ENCODE measurements at places on chromosomes 7 and 10.
A peak's percentile ranks its signal among the peaks of the same experiment; 100 is the strongest.

GRCh38 chr10:17023386-17024298, 106.0 kb downstream of the CUBN start:
- DNase-seq, result peak; percentile 99

DNA sequence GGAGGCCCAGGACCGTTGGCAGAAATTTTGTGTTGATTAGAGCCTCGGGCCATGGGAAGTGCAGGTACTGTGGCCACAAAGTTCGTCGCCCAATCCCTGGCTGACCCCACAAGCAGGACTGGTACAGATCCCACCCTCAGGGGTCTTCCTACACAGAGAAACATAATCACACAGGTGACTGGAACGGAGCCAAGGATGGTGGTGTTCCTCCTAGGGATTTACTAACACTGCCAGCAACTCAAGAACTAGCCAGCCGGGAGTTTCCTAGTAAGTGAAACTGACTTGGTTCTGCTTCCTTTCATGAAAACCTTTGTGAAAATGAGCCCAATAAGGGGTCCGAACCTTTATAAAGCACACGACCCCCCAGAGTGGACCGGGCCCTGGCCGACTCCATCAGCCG, 5.7 kb downstream of the CUX1 start:
- no peak for DNase-seq

DNA sequence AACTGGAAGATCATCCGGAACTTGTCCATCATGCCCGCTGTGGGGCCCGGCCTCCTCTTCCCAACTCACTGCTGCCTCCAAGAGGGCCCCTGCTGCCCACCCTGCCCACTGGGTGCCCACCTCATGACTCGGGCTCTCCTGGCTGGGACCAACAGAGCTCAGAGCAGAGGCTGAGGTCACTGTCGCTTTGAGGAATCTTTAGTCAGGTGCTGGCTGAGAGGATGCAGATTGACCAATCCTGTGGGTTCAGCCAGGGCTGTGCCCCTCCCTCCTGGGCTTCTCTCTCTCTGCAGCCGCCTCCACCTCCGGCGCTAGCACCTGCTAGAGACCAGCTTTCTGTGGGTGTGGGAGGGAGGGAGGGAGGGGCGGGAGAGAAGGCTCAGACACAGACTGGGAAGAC, at the start of gene CALHM1:
TSS of gene CALHM1 (minus strand) at position 181 of the 400 bp plus-strand sequence. CDS start at position 32, 149 bp downstream.
- DNase-seq, result no peak

GRCh38 chr7:80950550-80950967, 31.7 kb upstream of the SEMA3C start:
- DNase-seq, result peak; percentile 65

- DNase-seq, result no peak
Observed at GRCh38 chr7:142790056-142790455, 19.3 kb downstream of the PRSS2 start.

DNA sequence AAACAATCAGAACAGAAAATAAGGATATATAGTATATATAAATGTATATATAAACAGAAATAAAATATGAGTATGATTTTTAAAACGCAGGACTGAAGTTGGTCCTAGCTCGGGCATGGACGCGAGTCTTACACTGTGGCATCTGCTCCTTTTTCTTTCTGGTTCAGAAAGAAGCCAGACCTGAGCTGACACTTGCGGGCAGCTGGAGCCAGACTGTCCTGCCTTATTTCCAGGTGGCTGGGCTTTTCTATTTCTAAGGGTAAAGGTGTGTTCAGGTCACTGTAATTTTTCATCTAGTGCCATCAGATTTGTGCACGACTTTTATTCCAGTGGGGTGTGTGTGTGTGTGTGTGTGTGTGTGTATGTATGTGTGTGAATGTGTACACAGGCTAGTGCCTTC, 166.4 kb downstream of the GALNT17 start:
- no peak for DNase-seq

All from fibroblast of skin of right biceps (primary cell).